Left lung (tissue), 14 donors: ENCODE measurements at places on chromosomes 16 and 17. TPM values are rescaled to one million over a fixed set of nuclear protein-coding genes. Genes with fewer than 3 reads are reported as not detected.
A peak's percentile ranks its signal among the peaks of the same experiment; 100 is the strongest.

Gene CFAP119
- polyA plus RNA-seq: 6.2 TPM

Gene KRTAP3-2
- polyA plus RNA-seq: not detected

Gene AANAT
- polyA plus RNA-seq: 0.18 TPM

Gene KRT33B
- not detected for polyA plus RNA-seq

Gene SP2
- 22.2 TPM for polyA plus RNA-seq

Gene C1QL1
- polyA plus RNA-seq: 1.5 TPM

Gene KREMEN2
- polyA plus RNA-seq: 0.36 TPM

Gene TBC1D3H
- polyA plus RNA-seq: not detected

DNA sequence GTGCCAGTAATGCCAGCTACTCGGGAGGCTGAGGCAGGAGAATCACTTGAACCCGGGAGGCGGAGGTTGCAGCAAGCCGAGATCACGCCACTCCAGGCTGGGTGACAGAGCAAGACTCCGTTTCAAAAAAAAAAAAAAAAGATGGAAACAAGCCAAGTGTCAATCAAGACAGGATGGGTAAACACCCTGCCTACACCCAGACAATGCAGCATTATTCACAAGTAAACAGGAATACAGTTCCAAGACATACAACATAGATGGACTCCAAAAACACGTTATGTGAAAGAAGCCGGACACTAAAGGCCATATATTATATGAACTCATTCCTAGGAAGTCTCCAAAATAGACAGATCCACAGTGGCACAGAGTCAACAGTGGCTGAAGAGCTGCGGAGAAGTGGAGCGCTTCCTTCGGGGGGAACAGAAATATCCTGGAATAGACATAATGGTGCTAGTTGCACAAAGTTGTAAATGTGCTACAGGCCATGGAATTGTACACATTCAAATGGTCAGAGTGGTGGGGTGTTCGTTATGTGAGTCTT, 33.9 kb downstream of the ANKRD11 start:
- DNase-seq: no peak

DNA sequence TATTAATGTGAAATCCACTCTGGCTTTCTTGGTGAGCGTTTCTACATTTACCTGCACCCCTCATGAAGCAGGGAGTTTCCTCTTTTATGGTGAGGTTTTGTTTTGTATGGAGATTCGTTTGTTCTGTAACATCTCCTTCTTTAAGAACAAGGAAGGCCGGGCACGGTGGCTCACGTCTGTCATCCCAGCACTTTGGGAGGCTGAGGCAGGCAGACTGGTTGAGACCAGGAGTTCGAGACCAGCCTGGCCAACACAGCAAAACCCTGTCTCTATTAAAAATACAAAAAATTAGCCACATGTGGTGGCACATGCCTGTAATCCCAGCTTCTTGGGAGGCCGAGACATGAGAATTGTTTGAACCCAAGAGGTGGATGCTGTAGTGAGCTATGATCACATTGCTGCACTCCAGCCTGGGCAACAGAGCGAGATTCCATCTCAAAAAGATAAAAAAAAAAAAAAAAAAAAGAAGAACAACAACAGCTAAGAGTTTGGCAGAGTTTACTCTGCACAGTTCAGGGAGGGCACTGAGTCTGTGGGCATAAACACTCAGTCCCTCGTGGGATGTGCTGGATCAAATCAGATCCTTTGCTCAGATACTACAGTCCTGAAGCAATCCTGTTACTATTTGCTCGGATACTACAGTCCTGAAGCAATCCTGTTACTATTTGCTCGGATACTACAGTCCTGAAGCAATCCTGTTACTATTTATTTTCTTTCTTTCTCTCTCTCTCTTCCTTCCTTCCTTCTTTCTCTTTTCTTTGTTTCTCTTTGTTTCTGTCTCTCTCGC, 28.9 kb downstream of the ADCY9 start:
- DNase-seq: no peak

DNA sequence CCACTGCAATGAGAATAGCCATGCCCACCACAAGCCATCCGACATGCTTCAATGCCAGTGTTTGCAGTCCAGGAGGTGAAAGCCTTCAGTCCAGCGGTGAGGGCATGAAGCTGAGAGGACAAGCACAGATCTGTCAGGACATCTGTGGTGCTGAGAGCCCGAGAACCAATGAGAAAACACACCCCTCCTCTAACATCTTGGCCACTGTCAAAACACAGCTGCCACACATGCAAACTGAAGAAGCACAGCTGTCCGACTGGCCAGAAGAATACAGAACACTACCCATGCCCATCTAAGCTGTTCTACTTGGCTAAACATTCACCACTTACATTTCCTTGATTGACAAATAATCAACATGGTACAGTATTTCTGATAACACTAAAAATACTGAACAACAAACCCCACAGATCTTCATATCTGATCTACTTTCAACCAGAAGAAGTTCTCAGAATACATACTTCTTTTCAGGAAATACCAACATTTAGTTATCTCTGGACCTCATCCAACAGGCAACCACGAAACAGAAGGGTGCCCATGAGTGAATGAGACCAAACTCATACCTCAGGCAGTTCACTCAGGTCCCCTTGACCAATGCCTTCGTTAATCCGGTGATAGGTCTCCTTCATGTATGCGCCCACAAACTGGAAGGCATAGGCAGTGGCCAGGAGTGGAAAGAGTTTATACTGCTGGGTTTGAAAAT, 10.2 kb upstream of the FBF1 start:
- DNase-seq: peak; percentile 36

DNA sequence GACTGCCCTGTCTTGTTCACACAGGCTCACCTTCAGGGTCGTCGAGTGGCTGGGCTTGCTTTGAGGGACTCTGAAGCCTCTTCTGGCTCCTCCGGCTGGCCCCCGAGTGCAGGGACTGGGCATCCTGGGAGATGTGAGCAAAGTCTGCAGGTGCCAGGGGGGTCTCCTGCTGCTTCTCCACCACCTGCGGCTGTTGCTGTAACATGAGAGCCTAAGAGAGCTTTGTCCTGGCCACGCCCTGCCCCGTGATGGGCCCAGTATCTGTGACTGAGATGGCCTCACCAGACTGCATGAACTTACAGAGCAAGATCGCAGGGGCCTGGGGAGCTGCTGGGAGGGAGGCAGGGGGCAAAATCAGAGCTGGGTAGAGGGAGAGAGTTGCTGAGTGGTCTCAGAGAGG, 12.5 kb downstream of the ERN2 start:
- DNase-seq: no peak

DNA sequence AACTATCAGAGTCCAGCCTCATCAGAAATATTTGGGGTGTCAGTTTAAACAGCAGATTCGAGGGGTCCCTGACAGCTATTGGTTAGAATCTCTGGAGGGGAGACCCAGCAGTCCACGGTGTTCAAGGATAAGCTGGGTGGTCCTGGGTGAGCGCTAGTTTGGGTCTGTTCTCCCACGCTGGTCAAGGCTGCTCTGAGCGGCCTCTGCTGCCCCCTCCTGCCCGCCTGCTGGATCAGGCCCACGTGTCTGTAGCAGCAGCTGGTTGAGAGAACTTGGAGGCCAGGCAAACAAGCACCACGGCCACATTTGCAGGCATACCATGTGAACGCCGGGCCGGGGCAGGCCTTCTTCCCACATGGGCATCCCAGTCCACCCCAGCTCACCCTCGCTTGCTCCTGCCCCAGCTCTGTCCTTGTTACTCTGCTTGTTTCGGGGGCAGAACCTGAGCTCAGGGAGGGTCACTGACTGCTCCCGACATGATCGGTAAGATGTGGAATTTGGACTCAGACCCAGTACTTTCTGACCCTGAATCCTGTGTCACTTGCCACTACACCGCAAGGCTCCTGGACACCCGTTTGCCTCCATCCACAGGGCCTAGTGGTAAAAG, 7.4 kb downstream of the FOXF1 start:
- DNase-seq: peak; percentile 87

DNA sequence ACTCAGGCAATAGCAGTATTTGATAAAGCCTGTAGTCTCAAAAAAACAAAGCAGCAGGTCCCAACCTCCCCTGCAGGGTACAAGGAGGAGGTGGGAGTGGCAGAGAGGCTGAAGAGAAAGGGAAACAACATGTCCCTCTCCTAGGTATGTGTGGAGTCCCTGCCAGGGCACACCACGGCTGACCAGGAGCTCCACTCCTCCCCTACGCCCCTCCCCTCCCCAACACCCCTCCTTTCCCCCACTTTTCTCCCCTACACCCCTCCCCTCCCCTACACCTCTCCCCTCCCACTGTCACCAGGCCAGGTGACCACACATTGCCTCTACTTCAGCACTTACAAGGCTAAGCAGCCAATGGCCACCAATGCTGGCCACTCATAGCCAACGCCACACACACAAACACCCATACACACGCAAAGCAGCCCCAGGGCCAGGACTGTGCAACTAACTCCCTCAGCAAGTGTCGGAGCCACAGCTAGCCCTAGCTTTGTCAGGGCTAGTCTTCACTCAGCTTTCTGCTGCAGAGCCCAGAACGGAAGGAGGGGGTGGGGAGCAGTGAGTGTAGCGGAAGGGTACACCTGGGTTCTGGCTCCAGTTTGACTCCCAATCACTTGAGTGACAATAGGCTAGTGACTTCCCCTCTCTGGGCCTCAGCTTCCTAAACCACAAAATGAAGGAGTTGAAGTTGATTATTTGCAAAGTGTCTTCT, 8.2 kb downstream of the CAVIN1 start:
- peak; percentile 72 for DNase-seq

GRCh38 chr17:76537578-76538280, at the start of gene CYGB:
Gene CYGB, minus strand, starts transcription at chr17:76537709. Its CDS starts 167 bp downstream, at chr17:76537542.
- no peak for DNase-seq

DNA sequence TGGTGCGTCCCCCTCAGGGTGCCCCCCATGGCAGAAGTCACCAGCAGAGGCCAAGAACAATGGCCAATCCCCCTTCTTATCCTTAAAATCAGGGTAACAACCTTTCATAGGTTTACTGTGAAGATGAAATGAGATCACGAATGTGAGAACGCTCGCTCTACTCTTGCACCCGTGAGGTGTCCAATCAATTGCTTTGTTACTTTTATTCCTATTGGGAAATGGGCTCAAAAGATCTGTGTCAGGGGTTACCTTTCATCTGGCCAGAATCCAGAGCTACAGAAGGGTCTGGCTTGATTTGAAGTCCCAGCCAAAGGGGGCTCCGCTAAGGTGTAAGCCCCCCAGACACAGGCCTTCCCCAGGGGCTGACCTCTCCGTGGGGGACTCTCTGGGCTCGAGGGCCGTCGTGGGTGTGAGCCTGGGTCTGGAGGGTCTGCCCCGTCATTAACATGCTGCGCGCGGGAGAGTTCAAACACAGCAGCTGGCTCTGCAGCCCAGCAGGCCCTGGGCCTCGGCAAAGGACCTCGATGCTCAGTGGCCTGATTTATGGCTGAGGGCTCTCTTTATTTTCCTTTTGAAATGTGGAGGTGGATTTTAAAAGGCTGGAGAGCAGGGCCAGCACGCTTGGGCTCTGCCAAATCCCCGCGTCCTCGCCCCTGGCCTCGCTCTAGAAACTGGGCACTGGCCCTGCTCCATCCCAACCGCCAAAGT, 10.4 kb downstream of the ABR start:
- DNase-seq: no peak

DNA sequence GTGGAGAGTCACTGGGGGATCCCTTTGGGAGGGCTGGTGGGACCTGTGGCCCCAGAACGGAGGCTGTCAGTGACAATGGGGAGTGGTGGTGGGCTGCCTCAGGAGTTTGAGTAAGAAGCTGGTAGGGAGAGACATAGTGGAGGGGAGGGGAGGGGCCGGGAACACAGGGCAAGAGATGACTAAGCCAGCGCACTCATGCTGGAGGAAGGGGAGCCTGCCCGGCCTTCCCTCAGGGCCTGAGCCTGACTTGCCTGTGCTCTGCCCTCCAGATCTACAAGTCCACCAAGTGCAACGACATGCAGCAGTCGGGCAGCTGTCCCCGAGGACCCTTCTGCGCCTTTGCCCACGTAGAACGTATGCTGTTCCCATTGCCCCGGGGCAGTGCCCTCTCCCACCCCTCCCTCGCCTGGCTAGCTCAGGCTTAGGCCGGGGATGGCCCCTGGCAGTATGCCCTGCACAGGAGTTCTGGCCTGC, 29.3 kb downstream of the UNC13D start:
- DNase-seq: no peak

DNA sequence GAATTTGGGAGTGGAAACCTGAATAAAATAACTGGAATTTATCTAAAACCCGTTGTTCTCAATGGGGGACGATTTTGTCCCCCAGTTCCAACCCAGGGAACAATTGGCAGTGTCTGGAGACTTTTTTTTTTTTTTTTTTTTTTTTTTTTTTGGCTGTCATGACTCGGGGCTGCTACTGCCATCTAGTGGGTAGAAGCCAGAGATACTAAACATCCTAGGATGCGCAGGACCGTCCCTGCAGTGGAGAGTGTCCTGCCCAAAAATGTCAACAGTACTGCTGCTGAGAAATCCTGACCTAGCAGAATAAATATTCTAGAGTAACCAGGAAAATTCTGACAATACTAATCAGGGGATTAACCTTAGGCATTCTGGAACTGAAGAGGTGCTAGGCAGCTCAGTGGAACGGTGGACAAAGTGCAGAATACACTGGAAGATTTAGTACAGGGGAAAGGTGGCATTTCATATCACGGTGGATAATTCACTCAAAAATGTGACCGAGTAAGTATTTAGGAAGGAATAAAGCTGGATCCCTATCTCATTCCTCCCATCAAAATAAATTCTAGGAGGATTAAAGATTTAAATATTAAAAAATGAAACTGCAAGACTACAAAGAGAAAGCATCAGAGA, 107.6 kb downstream of the SPECC1 start:
- peak; percentile 36 for DNase-seq

DNA sequence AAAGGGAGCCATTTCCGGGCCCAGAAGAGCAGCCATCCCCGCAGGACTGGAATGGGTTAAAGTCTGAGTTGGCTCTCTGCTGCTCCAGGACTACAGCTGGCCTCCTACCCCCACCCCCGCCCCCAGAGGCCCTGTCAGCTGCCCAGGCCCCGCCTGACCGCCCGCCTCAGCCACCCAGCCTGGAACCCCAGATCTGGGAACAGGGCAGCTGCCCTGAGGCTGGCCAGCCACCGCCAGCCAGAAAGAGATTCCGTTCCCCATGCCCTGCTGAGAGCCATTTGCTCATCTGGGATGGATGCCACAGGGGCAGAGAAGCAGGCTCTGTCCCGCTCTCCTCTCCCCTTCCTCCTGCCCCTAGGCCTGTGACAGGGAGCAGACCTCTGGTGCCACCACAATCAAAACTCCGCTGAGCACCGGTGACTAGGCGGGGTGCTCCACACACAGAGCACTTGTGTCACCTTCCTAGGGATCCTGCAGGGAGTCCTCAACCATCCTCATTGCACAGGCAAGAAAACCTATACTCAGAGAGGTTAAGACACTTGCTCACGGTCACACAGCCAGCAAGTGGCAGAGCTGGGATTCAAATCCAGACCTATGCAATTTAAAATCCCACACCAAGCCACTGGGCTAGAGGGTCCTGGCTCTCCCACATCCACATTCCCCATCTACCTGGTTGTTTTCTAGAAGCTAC, 44.1 kb downstream of the ZNF423 start:
- no peak for DNase-seq

DNA sequence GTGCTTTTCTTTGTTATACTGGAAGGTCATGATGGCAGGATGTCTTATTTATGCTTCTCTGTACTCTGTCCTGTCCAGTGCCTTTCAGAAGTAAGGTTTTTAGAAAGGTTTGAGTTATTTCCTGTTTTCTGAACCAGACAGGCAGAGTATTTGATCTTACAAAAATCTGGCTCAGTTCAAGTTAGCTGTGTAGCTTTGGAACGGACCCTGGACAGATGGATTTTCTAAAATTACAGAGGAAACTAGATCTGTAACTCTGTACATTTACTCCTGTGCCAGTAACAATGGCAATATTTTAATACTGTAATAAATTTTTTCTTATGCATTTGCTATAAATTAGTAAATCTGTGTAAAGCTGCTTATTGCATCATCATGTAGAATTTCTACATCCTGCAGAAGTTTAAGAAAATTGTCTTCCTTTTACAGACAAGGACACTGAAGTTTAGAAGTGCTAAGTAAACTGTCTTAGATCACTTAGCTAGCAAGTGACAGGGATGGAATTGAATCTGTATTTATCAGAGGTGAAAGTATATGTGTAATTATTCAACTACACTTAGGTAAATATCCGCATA, 347.6 kb downstream of the WWOX start:
- no peak for DNase-seq
